ENCODE measurements at places on chromosomes 16 and 17.
A peak's percentile ranks its signal among the peaks of the same experiment; 100 is the strongest.

GRCh38 chr17:78368348-78368747 lies 8.5 kb upstream of the SOCS3 start:
- DNase-seq = no peak

- no peak for DNase-seq
Observed at GRCh38 chr17:49132699-49133364, at the start of gene B4GALNT2. Gene B4GALNT2, plus strand, starts transcription at chr17:49132769. Its CDS starts 24 bp downstream, at chr17:49132793.

DNA sequence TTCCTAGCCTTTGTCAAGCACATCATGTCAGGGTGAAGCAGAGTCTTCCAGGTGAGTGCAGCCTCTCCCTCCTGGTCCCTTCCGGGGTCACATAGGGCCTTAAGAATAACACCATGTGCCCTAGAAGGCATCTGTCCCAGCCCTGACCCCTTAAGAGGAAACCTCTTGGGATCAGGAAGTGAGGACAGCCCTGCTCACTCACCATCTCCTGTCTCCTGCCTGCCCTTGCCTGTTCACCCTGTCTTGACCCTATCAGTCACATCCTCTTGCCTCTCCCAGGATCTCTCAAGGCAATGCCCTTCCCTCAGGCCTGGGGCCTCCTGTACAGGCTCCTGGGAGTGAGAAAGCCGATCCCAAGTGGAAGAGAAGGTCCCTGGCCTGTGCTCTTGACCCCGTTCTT lies 13.9 kb downstream of the MYL4 start:
- DNase-seq = peak; percentile 25

DNA sequence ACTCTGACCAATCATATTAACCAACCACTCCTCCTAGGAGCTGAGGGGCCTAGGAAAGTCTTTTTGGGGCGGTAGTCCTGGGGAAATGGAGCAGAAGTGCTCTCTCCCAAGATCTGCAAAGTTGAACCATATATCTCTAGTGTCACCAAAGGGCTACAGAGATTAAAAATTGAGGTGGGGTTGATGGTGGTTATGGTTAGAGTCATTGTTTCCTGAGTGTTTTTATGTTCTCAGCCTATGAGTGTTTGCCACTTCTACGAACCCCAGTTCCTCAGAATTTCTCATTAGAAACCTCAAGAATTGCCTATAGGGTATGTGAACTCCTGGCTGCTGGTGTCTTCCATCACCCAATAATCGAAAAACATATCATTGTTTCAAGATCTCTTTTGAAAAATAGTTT lies 217.8 kb downstream of the CDRT15L2 start:
- no peak for DNase-seq

- DNase-seq = no peak
Observed at GRCh38 chr16:8493972-8494371, 96.3 kb downstream of the TMEM114 start.

DNA sequence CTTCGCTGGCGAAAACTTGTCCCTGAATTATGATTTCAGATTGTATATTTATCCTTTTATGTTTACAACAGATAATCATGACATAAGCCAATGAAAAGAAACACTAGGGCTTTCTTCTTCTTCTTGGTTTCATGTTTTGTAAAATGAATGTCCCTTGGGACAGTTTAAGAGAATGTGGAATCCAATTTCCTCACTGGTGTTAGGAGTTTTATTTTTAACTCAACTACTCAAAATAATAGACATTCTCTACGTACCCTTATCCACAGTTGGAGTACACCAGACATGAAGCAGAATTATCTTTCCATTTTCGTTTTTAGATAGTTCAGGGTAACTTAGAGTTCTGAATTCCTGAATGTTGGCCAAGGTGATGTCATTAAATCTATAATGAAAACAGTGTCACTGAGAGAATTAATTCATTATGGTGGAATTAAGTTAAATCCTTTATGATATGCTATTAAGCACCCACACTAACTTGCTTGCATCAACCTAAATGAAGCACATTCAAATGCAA lies 43.4 kb downstream of the IRX6 start:
- DNase-seq = peak; percentile 9

All from fibroblast of mammary gland (primary cell).